ENCODE measurements at places on chromosomes 3 and 15.

DNA sequence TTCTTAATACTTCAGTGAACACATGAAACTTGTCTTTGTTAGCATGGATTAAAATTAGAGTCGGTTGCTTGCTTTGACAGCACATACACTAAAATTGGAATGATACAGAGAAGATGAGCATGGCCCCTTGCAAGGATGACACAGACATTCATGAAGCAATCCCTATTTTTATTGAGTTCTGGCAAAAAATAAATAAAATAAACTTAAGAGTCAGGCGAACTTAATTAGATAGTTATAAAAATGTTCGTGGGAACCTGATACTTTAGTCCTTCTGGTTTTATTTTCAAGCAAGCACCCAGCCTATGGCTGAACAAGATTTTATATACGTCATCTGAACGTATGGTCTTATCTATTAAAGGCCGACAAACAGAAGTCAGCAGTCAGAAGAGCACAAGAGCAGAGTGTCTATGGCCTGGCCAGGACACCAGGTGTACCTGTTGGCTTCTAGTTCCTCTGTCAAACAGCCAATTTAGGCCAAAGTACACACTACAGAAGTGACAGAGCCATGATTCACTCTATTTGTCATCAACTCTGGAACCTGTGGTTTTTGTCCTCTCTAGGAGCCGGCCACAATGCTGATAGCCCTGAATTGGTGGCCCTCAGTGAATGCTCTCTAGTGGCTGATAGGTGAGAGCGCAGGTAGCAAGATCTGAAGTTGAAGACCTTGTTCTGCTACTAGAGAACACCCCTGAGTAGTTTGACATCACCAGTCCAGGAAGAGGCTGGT, 64.3 kb downstream of the LEO1 start:
- no peak for DNase-seq

DNA sequence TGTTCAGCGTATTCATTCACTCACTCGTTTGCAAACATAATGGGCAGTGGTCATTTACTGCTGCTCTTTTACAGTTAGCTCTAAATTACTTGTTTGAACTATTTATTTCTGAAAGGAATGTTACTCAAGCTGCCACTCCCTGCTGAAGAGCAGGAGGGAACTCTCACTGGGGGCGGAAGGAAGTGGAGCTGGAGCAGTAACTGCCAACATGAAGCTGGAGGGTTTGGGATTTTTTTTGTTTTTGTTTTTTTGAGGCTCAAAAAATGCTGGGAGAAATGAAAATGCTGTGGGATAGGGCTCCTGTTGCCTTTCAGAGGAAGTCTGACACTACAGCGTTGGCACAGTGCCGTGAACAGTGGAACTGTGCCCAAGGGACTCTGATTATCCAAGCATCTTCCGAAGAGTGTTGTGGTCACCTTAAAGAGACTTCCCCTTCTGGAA, 44.1 kb downstream of the SENP2 start:
- DNase-seq = no peak

DNA sequence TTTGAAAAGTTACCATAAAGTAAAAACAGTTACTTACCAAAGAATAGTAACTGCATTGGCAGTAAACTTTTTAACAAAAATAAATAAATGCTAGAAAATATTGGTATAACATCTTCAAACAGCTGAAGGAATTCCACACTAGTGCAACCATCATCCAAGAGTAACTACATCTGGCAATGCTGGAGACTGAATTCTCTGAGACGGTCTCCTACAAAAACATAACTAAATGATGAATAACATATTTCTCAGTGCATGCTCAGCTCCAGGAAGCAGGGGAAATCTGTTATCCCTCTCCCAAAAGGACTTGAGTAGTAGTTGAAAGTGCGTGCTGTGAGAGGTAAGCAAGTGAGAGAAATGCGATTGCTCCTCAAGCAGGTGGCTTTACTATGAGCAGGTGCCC, 526.8 kb upstream of the CCDC54 start:
- no peak for DNase-seq

- DNase-seq = no peak
Observed at GRCh38 chr3:23496165-23496564, 293.0 kb downstream of the UBE2E2 start.

- DNase-seq = no peak
Observed at GRCh38 chr3:68931406-68932149, 769 bp downstream of the TAFA4 start.

DNA sequence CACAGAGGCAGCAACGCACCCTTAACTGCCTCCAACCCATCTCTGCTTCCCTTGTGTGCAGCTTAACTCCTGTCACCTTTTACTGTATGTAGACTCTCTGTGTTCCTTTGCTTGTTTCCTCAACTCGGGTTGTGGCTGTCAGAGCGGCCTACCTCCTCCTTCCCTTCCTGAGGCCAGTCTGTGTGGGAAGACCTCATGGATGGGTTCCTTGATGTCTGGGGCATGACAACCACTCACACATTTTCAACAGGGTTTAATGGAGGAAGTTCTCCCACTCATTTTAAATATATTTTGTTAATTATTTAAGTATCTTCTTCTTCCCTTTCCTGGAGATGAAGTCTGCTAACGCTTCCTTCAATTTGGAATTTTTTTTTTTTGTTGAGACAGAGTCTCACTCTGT, 1.8 kb upstream of the CSPG5 start:
- no peak for DNase-seq

DNA sequence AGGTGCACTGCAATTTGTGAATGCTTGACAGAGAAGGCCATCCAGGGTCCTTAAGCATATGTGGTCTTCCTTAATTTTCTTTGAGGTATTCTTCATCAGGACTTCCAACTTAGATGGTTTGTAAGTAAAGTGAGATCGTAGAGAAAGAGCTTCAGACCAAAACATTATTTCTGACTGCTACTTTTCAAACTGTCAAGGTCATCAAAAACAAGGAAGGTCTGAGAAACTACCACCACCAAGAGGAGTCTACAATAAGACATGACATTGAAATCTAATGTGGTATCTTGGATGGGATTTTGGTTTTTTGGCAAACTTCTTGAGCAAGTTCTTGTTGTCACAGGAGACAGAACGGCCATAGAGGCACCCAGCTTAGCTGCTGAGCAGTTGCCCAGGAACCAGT, 20.0 kb upstream of the RNF111 start:
- no peak for DNase-seq

All from anterior cingulate cortex (tissue), 58 donors.